Dermis blood vessel endothelial cell (primary cell): ENCODE measurements at places on chromosomes 2 and 18.
A peak's percentile ranks its signal among the peaks of the same experiment; 100 is the strongest.

DNA sequence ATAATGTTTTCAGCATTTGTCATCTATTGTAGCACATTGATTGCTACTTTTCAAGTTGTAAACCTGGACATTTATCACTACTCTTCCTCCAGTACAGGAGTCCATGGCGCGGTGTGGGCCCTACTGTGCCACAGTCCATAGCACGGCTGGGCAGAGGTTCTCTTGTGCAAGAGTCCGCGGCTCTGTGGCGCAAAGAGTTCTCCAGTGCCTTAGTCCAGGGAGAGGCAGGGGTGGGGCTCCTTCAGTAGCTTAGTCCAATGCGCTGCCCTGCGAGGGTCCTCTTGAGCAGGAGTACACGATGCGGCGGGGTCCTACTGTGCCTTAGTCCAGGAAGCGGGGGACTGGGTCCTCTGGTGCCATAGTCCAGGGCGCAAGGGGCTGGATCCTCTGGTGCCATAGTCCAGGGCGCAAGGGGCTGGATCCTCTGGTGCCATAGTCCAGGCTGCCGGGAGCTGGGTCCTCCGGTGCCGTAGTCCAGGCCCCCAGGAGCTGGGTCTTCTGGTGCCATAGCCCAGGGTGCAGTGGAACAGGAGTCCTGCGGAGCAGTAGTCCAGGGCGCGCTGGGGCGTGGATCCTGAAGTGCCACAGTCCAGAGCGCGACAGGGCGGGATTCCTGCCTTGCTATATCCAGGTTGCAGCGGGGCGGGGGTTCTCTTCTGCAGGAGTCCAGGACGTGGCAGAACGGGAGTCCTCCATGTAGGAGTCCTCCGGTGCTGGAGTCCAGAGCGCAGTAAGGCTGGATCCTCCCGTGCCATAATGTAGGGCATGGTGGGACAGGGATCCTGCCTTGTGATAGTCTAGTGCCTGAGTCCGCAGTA lies 129.3 kb downstream of the CCDC74A start:
- no peak for DNase-seq

- peak; percentile 51 for DNase-seq
Observed at GRCh38 chr2:105553538-105554196, 154.8 kb upstream of the FHL2 start.

DNA sequence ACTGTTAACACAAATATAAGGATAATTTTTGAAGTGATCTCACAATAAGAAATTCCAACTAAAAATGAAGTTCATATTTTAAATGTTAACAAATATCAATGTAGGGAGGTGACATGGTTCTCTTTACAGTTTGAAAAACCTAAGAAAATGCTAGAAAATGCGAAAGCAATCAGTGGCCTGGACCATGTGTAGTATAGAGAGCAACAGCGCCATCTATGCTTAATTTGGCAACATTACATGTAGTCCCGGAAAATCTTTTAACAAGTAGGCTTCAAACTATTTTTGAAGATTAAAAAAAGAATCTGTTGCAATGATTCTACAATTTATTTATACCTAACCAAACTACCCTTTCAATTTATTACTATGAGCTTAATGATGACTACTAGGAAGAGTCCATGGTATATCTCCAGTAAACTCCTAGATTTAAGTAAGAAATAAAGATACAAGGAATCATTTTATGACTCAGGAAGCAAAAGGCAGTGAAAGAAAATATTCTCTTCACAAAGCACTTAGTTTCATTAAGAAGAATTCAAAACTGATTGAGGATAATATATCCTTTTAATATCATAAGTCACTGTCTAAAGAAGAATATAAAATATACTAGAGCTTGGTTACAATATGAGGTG lies 33.3 kb downstream of the NDUFA10 start:
- DNase-seq = peak; percentile 80

DNA sequence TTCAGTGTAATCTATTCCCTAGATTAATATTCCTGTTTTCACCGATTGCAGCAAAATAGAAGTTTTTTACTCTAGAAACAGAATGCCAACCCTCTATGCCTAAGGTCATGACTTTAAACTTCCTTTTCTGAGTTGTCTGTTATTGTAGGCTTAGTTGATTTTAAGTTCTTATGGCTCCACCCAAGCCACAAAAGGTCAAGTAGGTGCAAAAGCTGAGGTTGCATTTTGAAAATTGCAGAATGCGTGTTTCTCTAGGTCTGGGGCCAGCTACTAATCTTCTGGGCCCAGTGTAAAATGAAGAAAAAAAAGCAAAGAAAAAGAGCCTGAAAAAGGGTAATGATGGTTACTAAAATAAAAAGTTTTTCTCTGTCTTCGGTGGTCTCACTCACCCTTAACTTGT lies 635.7 kb upstream of the FAM98A start:
- DNase-seq = no peak

DNA sequence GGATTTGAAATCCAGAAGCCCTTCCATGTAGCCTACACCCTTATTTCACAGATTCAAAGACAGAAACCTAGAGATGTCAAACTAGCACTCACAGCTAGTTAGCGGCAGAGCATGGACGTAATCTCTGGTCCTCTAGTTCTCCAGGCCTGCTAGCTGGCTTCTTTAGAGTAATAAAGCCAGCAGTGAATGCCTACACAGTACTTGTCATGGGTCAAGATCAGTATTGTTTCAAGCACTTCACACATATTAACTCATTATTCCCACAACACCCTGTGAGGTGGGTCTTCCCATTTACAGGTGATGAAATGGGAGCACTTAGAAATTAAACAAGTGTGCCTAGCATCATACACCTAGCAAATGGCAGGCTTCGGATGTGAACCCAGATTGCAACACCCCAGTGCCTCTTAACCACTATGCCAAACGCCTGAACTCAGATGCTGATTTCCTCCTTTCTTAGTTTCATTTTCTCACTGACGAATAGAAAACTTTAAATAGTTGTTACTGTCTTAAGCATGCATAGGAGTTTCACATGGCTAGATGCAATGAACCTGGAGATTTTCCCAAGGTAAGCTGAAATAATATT lies 14.5 kb upstream of the ZBTB14 start:
- no peak for DNase-seq

DNA sequence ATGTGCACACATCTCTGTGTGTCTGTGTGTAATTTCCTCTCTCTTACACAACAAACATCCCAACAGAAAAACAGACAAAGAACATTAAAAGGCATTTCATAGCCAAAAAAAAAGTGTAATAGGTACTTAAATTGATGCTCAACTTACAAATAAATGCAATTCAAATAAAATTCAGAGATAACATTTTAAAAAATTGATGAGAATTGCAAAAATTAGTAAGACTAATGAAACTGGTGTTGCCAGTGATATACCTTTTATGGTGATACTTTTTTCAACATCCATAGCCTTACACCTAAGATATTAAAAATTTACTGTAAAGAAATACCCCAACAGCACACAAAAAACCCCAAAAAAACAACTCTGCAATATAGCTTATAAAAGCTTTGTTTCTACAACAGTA lies 76.0 kb downstream of the SS18 start:
- no peak for DNase-seq

DNA sequence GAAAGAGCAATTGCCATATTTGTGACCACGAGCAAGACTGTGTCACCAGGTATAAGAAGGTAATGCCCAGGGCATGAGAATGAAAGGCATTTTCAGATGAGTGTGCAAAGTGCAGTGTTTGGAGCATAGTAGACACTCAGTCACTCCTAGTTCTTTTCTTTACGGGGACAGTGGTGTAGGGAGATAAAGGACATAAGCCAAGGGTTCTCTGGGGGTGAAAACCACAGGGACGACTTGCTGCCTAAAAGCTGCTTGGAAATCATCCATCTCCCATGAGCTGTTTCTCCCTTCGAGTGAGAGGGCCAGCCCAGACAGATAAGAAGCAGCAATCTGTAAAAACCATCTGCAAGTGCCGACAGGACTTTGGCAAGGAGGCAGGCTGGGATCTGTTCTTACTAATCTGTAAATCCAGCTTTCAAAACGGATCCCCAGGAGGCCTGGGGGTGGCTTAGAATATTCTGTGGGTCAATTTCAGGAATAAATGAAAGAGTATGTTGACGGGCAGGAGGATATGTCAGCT lies 221.6 kb downstream of the LPIN1 start:
- DNase-seq = no peak
